Kidney tubule cell (primary cell): ENCODE measurements at places on chromosomes 1 and 21.

DNA sequence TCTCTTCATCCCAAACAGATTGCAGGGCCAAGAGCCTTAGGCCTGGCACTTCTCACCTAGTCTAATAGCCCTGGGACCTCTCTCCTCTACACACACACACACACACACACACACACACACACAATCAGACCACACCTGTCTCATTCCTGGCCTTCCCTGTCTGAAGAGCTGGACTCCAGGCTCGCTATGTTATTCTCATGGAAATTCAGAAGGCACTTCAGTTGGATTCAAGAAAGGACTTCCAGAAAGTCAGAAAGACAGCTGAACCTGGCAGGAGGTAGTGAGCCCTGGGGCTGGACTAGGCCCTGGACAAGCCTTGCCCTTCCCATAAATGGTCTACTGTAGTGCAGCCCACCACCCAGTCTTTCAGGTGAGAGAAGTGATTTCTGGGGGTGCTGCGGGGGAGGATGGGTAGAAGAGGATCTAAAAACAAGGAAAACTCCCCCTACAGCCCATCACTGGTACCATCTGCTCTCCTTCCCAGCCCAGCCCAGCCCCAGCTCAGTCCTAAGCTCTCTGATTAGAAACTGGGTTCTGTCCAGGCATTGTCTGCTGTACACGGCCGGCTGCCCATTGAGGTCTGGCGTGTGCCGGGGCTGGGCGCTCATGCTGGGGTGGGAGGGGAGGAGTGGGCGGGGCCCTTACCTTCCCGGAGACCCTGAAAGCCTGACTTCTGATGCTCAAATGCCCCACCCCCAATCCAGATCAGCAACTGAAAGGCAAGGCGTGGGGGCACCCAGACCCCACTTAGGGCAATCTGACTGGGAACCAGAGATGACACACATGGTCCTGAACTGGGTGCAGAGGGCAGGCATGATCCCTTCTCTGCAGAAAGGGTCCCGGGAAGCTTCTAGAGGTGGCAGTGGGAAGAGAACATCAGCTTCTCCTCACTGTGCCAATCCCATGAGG lies 2.5 kb downstream of the KIF21B start:
- DNase-seq: no peak

GRCh38 chr21:15108801-15109200 lies 44.0 kb upstream of the NRIP1 start:
- no peak for DNase-seq

DNA sequence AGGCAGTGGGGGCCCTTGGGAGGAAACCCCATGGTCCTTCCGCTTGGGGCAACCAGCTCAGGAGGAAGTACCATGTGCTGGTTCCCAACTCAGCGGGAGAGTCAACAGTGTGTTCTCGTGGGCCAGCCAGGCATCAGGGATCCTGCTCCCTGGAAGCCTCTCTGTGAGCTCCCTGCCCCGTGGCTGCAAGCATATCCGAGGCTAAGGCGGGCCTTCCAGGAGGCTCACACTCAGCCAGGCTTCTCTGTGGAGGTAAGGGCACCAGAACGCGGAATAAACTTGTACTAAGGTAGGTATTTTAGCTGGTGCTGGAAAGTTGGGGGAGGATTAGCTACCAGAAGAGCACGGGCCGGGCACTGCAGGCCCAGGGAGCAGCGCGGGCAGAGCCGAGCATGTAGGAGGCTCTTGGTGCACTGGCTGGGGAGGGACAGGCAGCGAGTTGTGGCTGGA lies 74.7 kb upstream of the POU3F1 start:
- no peak for DNase-seq

DNA sequence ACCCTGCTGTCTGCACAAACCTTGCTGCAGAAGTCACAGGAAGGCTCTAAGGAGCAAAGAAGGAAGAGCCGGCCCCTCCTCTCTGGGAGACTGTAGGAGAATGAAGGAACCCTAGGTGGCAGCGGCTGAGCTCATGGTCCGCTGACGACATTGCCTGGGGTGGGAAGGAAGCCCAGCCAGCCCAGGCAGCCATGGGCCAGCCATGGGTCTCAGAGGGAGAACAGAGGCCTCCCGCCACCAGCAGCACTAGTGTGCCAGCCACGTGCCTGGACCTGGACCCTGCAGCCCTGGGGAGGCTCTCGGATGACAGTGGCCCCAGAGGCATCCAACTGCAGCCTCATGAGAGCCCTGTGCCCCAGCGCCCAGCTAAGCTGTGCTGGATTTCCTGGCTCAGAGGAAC lies 49.2 kb upstream of the POFUT2 start:
- peak; percentile 54 for DNase-seq

DNA sequence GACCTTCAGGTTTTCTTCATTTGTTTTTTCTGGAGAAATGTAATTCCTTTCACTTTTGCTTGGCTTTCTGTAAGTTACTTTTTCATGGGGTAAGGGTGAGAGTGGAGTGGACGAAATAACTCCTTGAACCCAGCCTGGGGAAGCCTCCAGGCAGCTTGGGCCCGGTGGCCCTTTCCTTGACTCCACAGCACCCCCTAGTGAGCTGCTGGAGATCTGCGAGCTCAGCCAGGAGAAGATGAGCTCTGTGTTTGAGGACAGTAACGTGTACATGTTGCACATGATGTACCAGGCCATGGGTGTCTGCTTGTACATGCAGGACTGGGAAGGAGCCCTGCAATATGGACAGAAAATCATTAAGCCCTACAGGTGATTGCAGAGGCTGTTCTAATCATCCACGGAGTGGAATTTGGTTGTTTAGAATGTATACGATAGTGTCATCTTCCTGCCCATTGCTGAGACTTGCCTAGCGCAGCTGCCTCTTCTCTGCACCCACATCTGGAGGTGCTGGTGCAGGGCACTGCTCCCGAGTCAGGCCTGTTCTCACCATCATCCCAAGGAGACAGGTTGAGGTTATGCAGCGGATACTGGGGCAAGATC lies 51.0 kb downstream of the SMYD2 start:
- DNase-seq: peak; percentile 60
